ENCODE measurements at places on chromosomes 3 and 15. TPM values are rescaled to one million over a fixed set of nuclear protein-coding genes. Genes with fewer than 3 reads are reported as not detected.

GREM1 gene
- total RNA-seq: 0.49 TPM

- DNase-seq: no peak
- peaks cover 7% of the 10 kb centered on the region for H3K36me3 ChIP-seq
- H3K27me3 ChIP-seq: no peaks in the 10 kb centered on the region
- H3K4me3 ChIP-seq: peak overlapping the region; percentile 49
Measured at GRCh38 chr15:31346367-31347066, 19.9 kb downstream of the KLF13 start.

- DNase-seq: no peak
- no peaks in the 10 kb centered on the region for H3K27me3 ChIP-seq
- H3K4me1 ChIP-seq: no peaks in the 10 kb centered on the region
- H3K4me3 ChIP-seq: no peak overlapping the region
Measured at GRCh38 chr3:9340472-9340902, 22.4 kb upstream of the THUMPD3 start.

DNA sequence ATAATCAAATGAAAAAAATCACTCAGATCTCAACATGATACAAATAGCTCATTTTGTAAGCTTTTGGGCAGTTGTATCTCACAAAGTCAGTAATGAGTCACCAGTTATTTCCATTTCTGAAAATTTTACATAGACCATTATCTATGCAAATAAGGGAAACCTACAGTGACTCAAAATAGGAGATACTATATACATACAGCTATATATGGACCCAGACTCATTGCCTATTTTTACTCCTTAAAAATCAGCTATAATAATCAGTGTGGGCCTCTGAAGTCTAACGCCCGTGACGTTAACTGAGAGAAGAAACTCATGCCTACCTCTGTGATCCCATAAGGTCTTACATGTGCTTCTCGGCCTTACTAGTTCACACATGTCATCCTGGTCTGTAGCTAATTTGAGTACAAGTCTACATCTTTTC, 31.6 kb downstream of the LRIG1 start:
- DNase-seq: no peak
- no peaks in the 10 kb centered on the region for H3K27me3 ChIP-seq
- H3K4me3 ChIP-seq: no peak overlapping the region
- H3K27ac ChIP-seq: no peak overlapping the region
- H3K4me1 ChIP-seq: peaks cover 79% of the 10 kb centered on the region
- no peaks in the 10 kb centered on the region for H3K36me3 ChIP-seq

DNA sequence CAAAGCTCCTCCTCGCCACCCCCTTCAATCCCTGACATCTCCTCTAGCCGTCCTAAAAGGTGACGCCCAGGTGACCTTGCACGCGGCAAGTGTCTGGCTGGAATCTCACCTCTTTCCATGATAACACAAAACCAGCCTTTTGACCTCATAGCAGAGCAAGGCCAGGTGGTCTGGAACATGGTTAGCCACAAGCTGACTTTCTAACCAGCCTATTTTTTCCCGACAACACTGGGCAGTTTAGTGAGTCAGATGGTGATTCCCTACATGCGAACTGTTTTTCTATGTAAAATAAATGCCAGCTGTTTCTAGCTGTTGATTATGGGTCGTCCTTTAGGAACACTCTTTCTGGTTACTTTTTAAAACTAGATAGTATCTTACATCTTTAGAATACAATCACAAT, 243.0 kb downstream of the CD47 start:
- no peak overlapping the region for H3K27ac ChIP-seq
- H3K4me1 ChIP-seq: no peaks in the 10 kb centered on the region
- no peak overlapping the region for H3K4me3 ChIP-seq

GRCh38 chr3:156707588-156707987, 33.2 kb downstream of the TIPARP start:
- H3K27me3 ChIP-seq: no peaks in the 10 kb centered on the region
- H3K4me3 ChIP-seq: no peak overlapping the region
- DNase-seq: no peak

- peaks cover 40% of the 10 kb centered on the region for H3K36me3 ChIP-seq
- DNase-seq: no peak
- no peaks in the 10 kb centered on the region for H3K27me3 ChIP-seq
- no peak overlapping the region for H3K4me3 ChIP-seq
Measured at GRCh38 chr3:38549486-38549885, 53.3 kb downstream of the EXOG start.
